Mucosa of descending colon (tissue), 3 donors: ENCODE measurements at places on chromosomes 6 and 20. TPM values are rescaled to one million over a fixed set of nuclear protein-coding genes. Genes with fewer than 3 reads are reported as not detected.

GRCh38 chr6:108846628-108847027, 1.6 kb upstream of the ARMC2 start:
- no peak for DNase-seq

Gene CALHM4
- not detected for total RNA-seq

GRCh38 chr20:58891086-58891717, 38.7 kb downstream of the GNAS start:
- DNase-seq, result peak; percentile 85

- peak; percentile 20 for DNase-seq
These were observed 343.8 kb downstream of the SYNE1 start for GRCh38 chr6:152293404-152293803.

GRCh38 chr20:17759449-17759848, 59.7 kb downstream of the BANF2 start:
- no peak for DNase-seq

DNA sequence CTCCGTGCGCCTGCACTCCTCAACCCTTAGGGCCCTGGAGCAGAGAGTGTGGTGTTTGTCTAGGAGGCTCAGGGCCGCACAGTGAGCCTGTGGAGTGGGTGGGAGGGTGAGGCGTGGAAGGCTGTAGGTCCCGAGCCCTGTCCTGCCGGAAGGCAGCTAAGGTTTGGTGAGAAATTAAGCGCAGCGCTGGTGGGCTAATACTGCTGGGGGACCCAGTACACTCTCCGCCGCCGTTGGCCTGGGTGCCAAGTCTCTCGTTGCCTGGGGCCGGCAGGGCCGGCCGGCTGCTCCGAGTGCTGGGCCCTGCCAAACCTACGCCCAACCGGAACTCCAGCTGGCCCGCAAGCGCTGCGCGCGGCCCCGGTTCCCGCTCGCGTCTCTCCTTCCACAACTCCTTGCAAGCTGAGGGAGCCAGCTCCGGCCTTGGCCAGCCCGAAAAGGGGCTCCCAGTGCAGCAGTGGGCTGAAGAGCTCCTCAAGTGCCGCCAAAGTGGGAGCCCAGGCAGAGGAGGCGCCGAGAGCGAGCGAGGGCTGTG, 40.4 kb upstream of the MCUR1 start:
- no peak for DNase-seq

DNA sequence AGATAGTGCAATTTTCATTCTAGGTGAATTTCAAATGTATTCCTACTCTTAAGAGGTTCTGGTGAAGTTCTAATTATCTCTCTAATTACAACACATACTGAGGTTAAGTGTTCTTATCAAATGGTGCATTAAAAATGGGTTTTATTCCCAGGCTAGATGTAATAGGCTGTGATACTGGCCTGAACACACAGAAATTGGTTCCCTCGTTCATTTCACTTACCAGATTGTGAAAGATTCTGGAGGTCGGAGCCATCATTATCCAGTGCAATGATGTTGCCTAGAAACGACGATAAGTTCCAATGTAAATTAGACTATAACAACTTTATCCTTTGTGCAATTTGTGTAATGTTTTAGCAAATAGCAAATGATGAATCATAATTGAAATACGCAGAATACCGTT, 172.6 kb upstream of the SOX4 start:
- DNase-seq, result no peak

Gene NHLRC1
- total RNA-seq, result 1.8 TPM

DNA sequence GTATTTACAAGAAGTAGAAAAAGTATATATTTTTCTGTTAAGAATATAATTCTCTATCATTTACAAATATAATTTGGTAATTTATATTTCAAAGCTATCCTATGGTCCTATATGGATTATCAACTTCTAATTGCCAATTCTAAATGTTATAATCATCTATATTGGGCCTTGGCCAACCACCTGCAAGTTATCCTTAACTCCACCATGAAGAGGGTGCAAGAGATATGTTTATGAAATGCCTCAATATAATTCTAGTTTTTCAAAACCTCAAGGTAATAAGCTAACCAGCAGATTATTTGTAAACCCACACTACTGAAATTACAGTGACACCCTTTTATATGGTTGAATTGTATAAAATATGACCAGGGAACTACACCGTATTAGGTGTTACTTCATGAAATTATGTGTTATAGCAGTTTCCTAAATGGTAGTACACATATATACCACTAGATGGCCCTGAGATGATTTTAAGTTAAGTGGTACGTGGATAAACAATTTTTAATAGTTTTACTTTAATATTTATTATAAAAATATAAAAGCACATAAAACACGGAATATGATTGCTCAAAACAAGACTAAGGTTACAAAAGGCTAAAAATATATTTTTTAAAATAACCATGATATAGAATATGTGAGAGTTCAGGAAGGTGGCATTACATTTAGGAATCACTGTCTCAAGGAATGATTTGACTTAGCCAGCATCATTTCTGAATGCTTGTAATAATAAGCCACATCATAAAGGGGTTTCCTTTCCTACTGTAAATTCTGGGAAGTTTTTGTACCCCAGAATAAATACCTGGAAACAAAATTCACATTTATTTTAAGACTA, 9.8 kb upstream of the PNISR start:
- no peak for DNase-seq

GRCh38 chr6:170022827-170023619, 267.9 kb downstream of the DLL1 start:
- no peak for DNase-seq
